ENCODE measurements at places on chromosomes 12 and 14.

DNA sequence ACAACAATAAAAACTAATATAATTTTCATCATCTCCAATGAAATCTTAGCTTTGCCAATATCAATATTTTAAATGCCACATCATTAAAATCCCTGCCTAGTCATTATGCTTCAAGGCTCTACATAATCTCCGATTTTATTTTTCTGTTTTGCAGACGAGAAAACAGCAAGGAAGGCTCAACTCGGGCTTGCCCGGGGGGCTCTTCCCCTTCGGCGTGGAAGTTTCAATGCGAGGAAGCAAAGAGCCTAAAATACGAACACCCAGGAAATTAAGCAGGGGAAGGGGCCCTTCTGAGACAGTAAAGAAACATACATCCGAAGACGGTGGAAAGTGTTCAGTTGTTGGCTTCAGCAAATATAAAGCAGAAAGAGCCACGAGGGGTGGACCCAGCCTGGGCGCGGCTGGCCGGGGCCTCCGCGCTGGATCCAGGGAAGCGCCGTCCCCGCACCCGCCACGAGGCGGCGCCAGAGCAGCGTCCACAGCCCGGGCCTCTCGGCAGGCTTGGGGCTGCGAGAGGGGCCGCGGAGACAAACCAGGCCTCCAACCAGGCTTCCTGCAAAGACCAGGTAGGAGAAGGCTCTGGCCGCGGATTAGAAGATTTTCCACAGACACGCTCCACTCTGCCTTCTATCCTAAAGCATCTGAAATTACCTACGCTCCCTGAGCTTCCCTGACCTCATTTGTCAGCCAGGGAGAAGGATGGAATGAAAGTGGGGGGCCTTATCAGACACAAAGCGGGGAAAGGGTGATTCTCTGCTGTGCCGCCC lies 77.2 kb downstream of the SERPINA3 start:
- DNase-seq: peak; percentile 71

GRCh38 chr14:90829677-90830076 lies 13.4 kb upstream of the TTC7B start:
- DNase-seq: no peak

DNA sequence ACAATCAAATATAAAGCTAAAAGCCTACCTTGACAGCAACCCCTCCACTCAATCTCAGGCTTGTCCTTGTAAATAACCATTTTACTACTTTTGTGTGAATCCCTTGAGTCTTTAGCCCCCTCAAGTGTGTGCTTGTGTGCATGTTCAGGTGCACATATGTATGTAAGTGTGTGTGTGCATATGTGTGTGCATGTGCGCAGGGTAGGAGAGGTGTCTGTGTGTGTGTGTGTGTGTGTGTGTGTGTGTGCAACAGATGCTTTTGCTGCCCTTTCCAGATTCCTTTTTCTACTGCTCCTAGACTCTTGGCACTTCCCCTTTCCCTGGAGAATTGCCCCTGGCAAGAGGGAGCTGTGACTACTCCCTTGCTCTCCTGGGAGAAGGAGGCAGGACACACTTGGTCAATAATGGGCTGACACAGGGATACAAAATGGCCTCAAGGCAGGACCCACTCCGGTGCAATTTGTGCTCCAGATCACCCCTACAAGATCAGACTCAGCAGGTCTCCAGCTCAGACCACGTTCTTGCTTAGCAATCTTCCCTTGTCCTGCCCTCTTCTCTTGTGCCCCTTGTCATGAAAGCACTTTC lies 73.4 kb downstream of the IFNG start:
- DNase-seq: no peak

- DNase-seq: no peak
These were observed 1187.5 kb upstream of the USP15 start for GRCh38 chr12:61072717-61073116.

GRCh38 chr12:122836027-122836921 lies 1.0 kb downstream of the HIP1R start:
- no peak for DNase-seq
